ENCODE measurements at places on chromosomes 3 and 15. TPM values are rescaled to one million over a fixed set of nuclear protein-coding genes. Genes with fewer than 3 reads are reported as not detected.

- no peak for DNase-seq
- H3K4me3 ChIP-seq, result no peak overlapping the region
- no peaks in the 10 kb centered on the region for H3K4me1 ChIP-seq
- peak overlapping the region; percentile 71 for H3K27ac ChIP-seq
- H3K36me3 ChIP-seq, result no peaks in the 10 kb centered on the region
Measured at GRCh38 chr3:172607305-172608121, 84.3 kb upstream of the TNFSF10 start.

DNA sequence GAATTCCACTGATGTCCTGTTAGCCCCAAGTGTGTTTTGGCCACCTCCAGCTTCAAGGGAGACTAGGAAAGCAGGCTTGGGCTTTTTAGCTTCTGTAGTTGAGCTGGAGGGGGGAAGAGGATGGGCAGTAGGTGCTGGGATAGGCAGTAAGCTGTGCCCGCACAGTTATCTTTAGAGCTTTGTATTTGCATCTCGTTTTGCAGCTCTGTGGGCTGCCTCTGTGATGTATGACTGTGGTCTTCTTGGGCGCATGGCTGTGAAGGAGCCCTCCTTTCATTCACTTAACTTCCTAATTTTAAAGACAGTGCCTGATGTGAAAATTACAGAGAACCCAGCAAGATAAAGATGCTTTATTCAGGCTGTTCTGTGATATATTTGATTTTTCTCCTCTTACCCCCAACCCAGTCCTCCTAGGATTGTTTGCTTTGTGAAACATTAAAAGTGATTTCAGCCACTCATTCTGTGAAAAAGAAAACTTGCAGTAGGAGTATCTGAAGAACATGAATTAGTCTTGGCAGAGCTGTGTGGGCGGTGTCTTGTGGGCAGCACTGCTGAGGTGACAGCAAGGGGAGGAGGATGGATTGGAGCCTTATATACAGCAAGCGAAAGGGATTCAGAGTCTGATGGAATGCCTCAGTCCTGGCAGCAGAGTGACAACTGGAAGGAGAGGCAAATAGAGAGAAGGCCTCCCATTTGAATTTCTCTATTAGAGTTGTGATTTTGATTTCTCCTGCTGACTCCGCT lies 74.3 kb downstream of the LARS2 start:
- H3K27me3 ChIP-seq, result no peaks in the 10 kb centered on the region
- no peak overlapping the region for H3K27ac ChIP-seq
- peaks cover 4% of the 10 kb centered on the region for H3K36me3 ChIP-seq

- no peaks in the 10 kb centered on the region for H3K4me1 ChIP-seq
- no peak overlapping the region for H3K4me3 ChIP-seq
- H3K36me3 ChIP-seq, result no peaks in the 10 kb centered on the region
- H3K27me3 ChIP-seq, result no peaks in the 10 kb centered on the region
Measured at GRCh38 chr3:127534564-127534963, 56.0 kb downstream of the TPRA1 start.

- H3K4me3 ChIP-seq, result no peak overlapping the region
- no peaks in the 10 kb centered on the region for H3K36me3 ChIP-seq
- H3K27me3 ChIP-seq, result no peaks in the 10 kb centered on the region
- H3K4me1 ChIP-seq, result no peaks in the 10 kb centered on the region
Measured at GRCh38 chr3:107344722-107345121, 32.5 kb upstream of the CCDC54 start.

GRCh38 chr3:10526366-10526765 lies 21.0 kb upstream of the ATP2B2 start:
- H3K27ac ChIP-seq, result no peak overlapping the region
- peak; percentile 25 for DNase-seq
- no peaks in the 10 kb centered on the region for H3K4me1 ChIP-seq
- peaks cover 5% of the 10 kb centered on the region for H3K27me3 ChIP-seq
- H3K4me3 ChIP-seq, result no peak overlapping the region

- H3K27ac ChIP-seq, result peak overlapping the region; percentile 70
- H3K4me1 ChIP-seq, result no peaks in the 10 kb centered on the region
- H3K4me3 ChIP-seq, result peak overlapping the region; percentile 91
- no peaks in the 10 kb centered on the region for H3K36me3 ChIP-seq
Measured at GRCh38 chr15:78507831-78508160, 419 bp downstream of the HYKK start.

- no peaks in the 10 kb centered on the region for H3K27me3 ChIP-seq
- no peak overlapping the region for H3K27ac ChIP-seq
- no peaks in the 10 kb centered on the region for H3K36me3 ChIP-seq
- H3K4me1 ChIP-seq, result no peaks in the 10 kb centered on the region
- no peak overlapping the region for H3K4me3 ChIP-seq
Measured at GRCh38 chr3:194117104-194117845, 18.7 kb upstream of the HES1 start.

DNA sequence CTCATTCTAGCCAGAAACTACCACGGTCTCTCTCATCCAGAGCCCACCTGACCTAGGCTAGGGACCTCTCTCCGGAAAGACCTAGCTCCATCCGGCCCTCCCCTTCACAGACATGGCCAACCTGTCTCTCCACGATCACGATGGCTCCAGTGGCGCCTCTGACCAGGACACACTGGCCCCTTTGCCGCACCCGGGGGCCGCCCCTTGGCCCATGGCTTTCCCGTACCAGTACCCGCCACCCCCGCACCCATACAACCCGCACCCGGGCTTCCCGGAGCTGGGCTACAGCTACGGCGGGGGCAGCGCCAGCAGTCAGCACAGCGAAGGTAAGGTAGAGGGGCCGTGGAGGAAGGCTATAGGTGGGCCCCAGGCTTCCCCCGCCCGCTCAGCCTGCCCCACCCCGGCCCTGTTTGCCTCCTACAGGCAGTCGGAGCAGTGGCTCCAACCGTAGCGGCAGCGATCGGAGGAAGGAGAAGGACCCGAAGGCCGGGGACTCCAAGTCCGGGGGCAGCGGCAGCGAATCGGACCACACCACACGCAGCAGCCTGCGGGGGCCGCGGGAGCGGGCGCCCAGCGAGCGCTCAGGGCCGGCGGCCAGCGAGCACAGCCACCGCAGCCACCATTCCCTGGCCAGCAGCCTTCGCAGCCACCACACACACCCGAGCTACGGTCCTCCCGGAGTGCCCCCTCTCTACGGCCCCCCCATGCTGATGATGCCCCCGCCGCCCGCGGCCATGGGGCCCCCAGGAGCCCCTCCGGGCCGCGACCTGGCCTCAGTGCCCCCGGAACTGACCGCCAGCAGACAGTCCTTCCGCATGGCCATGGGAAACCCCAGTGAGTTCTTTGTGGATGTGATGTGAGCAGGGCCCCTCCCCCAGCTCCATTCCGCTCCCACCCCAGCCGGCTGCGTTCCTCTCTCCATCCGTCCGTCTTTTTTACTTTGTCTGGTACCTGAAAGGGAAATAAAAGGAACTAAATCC lies 4.5 kb upstream of the AP2M1 start:
- H3K4me3 ChIP-seq, result no peak overlapping the region
- no peak for DNase-seq
- no peak overlapping the region for H3K27ac ChIP-seq
- H3K36me3 ChIP-seq, result peaks cover 9% of the 10 kb centered on the region
- H3K27me3 ChIP-seq, result no peaks in the 10 kb centered on the region

DNA sequence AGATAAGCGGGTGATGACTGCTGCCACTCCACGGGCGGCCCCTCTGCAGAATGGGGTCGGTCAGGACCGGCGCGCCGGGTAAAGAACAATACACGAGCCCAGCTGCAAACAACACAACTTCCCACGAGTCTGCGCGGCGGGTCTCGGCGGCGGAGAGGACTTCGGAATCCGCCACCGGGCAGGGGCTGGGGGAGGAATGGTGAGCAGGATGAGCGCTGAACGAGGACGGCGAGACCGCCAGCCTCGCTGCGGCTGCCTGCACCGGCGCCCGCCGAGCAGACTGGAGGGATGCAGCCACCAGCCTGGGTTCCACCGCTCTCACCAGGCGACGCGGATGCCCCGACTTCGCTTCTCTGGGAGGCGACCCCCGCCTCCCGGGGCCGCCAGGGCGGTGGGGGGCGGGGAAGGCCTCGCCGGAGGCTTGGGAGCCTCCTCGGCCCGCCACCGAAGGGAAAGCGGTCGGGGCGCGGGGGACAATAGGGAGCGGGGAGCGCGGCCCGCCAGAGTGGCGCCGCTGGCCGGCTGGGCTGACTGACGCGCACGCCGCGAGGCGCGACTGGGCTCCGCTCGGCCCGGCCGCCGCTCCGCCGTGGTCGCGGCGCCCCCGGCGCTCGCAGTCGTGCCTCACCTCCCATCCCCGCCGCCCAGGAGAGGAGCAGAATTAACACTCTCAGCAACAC lies 515 bp downstream of the ADAM10 start:
- no peak for DNase-seq
- H3K36me3 ChIP-seq, result no peaks in the 10 kb centered on the region
- H3K27me3 ChIP-seq, result no peaks in the 10 kb centered on the region
- peaks cover 7% of the 10 kb centered on the region for H3K4me1 ChIP-seq
- peak overlapping the region; percentile 98 for H3K4me3 ChIP-seq
- H3K27ac ChIP-seq, result peak overlapping the region; percentile 97

GRCh38 chr3:57275393-57275792 lies 17.1 kb downstream of the ASB14 start:
- H3K27ac ChIP-seq, result no peak overlapping the region
- H3K27me3 ChIP-seq, result no peaks in the 10 kb centered on the region
- H3K36me3 ChIP-seq, result no peaks in the 10 kb centered on the region
- no peaks in the 10 kb centered on the region for H3K4me1 ChIP-seq

GRCh38 chr3:5498981-5499380 lies 311.5 kb downstream of the EDEM1 start:
- no peak overlapping the region for H3K4me3 ChIP-seq
- H3K36me3 ChIP-seq, result no peaks in the 10 kb centered on the region
- H3K27me3 ChIP-seq, result no peaks in the 10 kb centered on the region
- no peak for DNase-seq
- H3K4me1 ChIP-seq, result no peaks in the 10 kb centered on the region

GRCh38 chr3:48151058-48151806 lies 37.0 kb downstream of the CDC25A start:
- H3K36me3 ChIP-seq, result no peaks in the 10 kb centered on the region
- no peaks in the 10 kb centered on the region for H3K4me1 ChIP-seq
- H3K27me3 ChIP-seq, result no peaks in the 10 kb centered on the region
- DNase-seq, result peak; percentile 64
- no peak overlapping the region for H3K4me3 ChIP-seq

DNA sequence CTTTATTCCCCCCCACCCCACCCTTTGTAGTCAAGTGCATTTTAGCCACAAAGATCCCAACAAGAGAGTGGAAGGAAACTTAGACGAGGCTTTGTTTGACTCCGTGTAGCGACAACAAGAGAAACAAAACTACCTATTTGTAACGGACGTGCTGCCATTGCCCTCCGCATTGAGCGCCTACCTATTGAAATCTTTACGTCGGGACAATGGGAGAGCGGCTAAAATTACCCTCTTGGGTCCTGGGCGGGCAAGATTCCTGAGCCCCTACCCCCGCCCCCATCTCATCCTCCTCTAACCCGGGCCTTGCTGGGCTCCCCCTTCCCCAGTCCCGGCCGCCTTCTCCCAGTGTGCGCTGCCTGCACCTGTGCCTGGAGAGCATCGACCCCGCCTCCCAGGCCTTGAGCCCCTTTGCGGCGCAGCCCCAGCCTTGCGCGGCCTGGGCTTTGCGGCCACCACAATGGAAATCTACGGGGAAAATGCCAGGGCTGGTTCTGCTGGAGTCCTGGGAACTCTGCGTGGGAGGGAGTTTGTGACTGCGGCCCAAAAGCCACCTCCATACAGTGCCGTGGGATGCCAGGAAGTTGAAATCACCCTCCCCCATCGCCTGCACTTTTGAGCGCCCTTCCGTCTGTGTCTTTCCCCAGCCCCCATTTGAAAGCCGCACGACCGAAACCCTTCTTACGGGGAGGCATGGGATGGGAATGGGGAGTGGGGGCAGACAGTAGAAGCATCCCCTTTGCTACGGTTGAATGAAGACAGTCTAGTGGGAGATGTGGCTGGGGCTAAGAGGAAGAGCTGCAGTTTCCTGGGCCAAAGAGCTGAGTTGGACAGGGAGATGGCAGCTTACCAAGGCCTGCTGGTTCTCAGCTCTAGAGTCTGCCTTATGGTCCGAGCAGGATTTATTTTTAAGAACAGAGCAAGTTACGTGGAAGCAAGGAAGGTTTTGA lies 1.1 kb upstream of the SOX2 start:
- DNase-seq, result no peak
- H3K27ac ChIP-seq, result no peak overlapping the region
- peaks cover 9% of the 10 kb centered on the region for H3K4me1 ChIP-seq
- peak overlapping the region; percentile 61 for H3K4me3 ChIP-seq
- peaks cover 98% of the 10 kb centered on the region for H3K27me3 ChIP-seq
- no peaks in the 10 kb centered on the region for H3K36me3 ChIP-seq

DNA sequence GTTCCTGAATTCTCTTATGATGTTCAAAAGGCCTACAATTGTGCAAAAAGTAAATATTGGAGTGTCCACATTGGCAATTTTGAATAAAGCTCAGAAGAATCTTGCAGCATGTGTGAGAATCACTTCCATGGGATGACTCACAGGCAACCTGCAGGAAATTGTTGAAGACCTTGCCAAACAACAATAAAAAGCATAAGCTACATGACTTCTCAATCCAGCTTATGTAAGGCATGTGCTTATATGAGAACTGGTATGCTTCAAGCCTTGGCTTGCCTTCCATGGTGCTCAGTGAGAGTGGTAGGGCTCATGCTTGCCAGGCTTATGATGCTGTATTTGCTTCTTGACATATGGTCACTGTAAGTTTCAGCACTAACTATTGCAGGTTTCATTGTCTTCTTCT lies 18.4 kb upstream of the BCHE start:
- no peaks in the 10 kb centered on the region for H3K36me3 ChIP-seq
- H3K4me3 ChIP-seq, result no peak overlapping the region
- no peak for DNase-seq
- H3K27ac ChIP-seq, result no peak overlapping the region
- no peaks in the 10 kb centered on the region for H3K27me3 ChIP-seq

GRCh38 chr3:66312039-66312438 lies 91.2 kb downstream of the SLC25A26 start:
- no peaks in the 10 kb centered on the region for H3K4me1 ChIP-seq
- H3K27ac ChIP-seq, result no peak overlapping the region
- no peak overlapping the region for H3K4me3 ChIP-seq
- H3K36me3 ChIP-seq, result no peaks in the 10 kb centered on the region
- no peaks in the 10 kb centered on the region for H3K27me3 ChIP-seq
- DNase-seq, result no peak

The LDHAL6B gene
- total RNA-seq, result not detected

The CDC25A gene
- total RNA-seq, result 1.3 TPM

The ADGRG7 gene
- total RNA-seq, result not detected

The COL6A6 gene
- 1.6 TPM for total RNA-seq

The ANKUB1 gene
- total RNA-seq, result not detected

The THRB gene
- total RNA-seq, result 40.2 TPM

The MYRIP gene
- 2.6 TPM for total RNA-seq

The KNG1 gene
- 0.48 TPM for total RNA-seq

The GCNT3 gene
- 5.2 TPM for total RNA-seq
